ENCODE measurements at places on chromosomes 7 and 10.

DNA sequence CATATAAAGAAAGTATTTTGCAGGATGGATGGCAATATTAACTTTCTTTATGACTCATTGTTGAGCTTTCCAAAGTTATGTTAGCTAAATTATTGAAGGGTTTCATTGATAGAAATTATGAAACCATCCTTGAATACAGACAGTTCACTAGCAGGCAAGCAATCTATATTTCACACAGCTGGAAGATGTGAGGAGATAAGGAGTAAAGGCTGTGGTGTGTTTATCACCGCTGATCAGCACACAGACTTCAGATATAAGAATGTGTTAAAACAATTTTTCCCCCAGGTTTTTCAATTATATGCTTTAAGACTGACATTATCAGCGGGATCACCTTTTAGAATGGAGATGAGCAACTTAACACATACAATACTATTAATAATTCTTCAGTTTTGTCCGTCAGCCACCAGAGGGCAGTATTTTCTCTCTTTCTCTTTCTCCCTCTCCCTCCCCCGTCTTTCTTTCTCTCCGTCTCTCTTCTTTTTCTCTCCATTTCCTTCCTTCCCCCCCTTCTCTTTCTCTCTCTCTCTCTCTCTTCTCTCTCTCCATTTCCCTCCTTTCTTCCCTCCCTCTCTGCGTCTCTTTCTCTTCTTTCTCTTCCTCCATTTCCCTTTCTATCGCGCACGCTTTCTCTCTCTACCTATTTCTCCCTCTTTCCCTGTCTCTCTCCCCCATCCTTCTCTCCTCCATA, 62.9 kb upstream of the FAM171A1 start:
- peak; percentile 66 for DNase-seq

DNA sequence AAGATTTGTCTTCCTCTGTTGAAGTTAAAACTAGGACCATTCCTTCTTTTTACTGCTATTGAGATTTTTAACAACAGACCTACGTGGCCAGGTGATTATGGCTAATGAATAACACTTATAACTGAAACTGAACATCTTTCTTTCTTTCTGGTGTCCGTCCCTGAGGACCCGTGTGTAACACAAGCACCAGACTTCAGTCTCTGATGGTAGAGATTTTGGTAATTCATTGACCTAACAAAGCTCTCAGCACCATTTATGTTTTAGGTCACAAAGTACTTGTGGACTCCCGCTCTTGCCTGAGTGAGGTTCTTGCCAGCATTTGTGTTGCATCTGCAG, 40.4 kb upstream of the TMEM229A start:
- no peak for DNase-seq

- DNase-seq = no peak
These were observed 47.1 kb upstream of the UCN3 start for GRCh38 chr10:5317547-5318107.

DNA sequence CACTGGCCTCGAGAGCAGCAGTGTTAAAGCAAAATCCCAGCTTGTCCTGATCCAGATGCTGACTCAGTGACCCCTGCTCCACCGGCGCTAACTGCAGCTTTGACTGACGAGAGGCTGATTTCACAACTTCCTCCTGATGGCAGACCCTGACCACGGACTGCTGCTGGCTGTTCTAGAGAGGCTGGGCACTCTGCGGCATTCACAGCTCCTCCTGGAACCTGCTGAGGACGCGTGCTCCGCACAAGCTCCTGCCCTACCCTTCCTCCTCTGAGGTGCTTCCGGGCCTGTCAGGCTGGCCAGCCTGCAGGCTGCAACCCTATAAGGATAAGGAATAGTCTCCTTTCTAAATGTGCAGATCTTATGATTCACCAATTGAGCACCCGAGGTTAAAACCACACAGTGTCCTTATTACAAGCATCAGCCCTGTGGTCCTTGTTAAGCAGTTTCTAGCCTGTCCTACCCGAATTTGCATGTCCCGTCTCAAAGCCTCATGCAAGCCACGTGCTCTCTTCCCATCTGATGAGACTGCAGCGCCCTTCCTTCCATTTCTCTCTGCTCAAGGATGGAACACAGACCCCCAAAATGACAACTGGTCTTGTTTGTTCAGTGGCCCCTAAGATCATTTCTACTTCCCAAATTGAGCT, 35.5 kb upstream of the NCAPG2 start:
- DNase-seq = no peak

- DNase-seq = no peak
These were observed 901.2 kb downstream of the KCNMA1 start for GRCh38 chr10:76736392-76736791.

DNA sequence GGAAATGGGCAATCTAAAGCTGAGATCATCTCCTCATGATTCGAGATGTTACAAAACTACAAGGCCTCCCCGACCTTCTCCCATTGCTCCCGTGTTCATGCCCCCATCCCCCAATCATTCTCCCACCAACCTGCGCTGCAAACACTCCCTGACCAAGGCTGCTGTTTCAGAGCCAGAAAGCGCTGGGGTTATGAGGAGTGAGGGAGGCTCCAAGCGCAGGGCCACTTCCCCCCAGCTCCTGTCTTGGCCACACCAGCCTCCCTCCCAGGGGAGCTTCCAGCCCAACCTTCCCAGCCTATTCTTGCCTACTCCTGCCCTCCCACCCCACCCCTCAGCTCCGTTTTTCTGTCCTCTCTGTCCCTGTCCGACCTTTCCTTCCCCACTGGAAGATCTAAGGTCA, 14.7 kb upstream of the NODAL start:
- DNase-seq = no peak

- no peak for DNase-seq
These were observed 214.3 kb downstream of the FANK1 start for GRCh38 chr10:126110489-126111180.

DNA sequence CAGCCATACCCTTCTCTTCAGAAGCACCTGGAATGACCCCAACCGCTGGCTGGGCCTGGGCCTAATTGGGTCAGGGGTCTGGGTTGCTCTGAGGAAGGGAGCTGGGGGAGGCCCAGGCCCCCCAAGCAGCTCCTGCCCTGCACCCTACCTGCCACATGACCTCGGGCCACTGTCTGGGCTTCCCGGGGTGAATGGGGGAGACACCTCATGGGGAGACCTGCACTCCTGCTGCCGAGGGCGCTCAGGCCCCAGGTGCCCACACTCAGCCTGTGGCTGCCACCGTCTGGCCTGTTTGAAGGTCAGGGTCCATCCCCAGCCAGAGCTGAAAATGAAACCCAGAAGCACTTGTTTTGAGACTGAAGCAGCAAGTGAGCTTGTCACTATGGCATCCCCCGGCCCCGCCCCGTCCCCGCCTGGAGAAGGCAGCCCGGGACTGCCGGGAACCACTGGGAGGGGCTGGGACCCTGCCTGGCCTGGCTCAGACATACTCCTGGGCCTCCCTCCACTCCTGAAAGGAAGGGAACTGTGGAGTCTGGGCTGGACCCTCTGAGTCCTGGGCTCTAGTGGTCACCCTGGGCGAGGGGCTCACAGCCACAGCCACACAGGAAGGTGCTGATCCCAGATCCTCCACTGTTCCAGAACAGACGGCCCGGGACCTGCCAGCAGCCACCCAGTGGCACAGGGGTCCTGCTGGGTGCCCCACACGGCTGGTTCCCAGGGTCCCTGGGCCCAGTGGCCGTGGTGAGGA, 7.4 kb upstream of the MICALL2 start:
- peak; percentile 24 for DNase-seq

- DNase-seq = no peak
These were observed 96.0 kb downstream of the GATA3 start for GRCh38 chr10:8150401-8150905.

GRCh38 chr10:8588135-8588534, 533.6 kb downstream of the GATA3 start:
- DNase-seq = no peak

GRCh38 chr10:129894698-129895097, 69.4 kb downstream of the EBF3 start:
- no peak for DNase-seq
